Caki2 (cell line): ENCODE measurements at places on chromosomes 5 and 9.
A peak's percentile ranks its signal among the peaks of the same experiment; 100 is the strongest.

- no peak for DNase-seq
Observed at GRCh38 chr5:56532466-56532865, 282.9 kb upstream of the MAP3K1 start.

GRCh38 chr9:7509576-7510145 is 289.9 kb downstream of the DMAC1 start:
- no peak for DNase-seq

- no peak for DNase-seq
Observed at GRCh38 chr9:33843312-33843961, 26.5 kb downstream of the UBE2R2 start.

- DNase-seq: no peak
Observed at GRCh38 chr5:146339715-146340259, 1.1 kb downstream of the POU4F3 start.

GRCh38 chr9:71910650-71911060 is 338 bp downstream of the ABHD17B start:
- DNase-seq: no peak

DNA sequence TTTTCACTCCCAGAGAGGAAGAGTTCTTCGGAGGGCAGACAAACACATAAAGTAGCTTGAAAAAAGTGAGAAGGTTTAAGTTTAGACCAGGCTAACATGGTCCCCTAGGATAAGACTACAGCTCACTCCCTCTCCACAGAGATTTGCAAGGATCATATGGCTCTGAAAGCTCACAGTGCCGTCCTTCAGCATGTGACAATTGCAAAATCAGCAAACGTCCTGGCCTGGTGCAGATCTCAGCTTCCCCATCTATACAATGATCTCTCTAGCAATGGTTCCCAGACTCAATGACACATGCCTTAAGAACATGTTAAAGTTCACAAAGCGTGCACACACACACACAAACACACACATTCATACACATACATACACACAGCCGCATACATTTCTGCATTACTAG is 327.6 kb downstream of the ACTL7B start:
- DNase-seq: no peak

GRCh38 chr5:172638209-172638768 is 2.8 kb upstream of the NEURL1B start:
- no peak for DNase-seq

GRCh38 chr9:107484117-107484723 is 5.3 kb downstream of the KLF4 start:
- peak; percentile 66 for DNase-seq

DNA sequence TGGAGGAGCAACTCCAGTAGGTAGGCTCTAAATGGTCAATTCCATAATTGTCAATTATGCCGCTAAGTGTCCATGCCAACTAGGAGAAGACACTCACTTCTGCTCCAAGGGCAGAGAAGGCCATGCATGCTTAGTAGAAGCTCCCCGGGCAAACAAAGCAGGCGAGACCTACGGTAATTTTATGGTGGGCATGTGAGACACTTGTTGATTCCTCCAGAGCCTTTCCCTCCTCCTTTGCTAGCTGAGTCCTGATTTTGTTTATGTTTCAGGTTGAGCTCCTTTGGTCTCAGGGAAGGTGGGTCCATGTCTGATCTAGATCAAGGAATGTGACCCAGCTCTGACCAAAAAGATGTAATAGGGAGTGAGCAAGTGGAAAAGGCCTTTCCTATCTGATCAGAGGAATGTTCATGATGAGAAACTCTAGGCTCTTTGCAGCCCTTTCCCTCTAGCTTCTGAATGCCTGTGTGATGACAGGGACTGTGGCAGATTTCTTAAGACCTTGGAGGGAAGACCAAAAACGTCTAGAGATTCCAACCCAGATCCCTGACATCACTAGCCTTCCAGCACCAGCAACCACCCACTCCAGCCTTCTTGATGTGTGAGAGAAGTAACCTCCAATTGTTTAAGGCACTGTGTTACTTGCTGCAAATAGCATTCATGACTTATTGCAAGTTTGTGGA is 7.7 kb upstream of the CPEB4 start:
- DNase-seq: no peak

- no peak for DNase-seq
Observed at GRCh38 chr5:94366811-94367210, 251.6 kb downstream of the KIAA0825 start.

- DNase-seq: no peak
Observed at GRCh38 chr9:127876026-127876763, 1.3 kb downstream of the AK1 start.

DNA sequence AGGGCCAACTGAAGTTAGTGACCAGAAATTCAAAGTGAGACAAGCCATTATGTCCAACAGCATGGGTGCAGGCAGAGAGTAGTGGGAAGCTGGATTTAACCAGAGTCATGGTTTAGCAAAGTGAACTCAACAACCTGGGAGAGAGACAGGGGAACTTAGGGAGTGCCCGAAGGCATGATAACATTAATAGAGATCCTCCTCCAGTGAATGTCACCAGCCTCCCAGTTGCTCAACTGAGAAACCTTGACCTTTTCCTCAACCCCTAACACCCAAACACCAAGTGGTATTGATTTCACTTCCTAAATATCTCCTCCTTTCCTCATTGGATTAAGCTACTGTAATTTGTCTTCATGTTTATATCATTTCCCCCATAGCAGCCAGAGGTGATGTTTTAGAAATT is 42.6 kb downstream of the HMGCS1 start:
- DNase-seq: no peak

- no peak for DNase-seq
Observed at GRCh38 chr5:137190031-137190430, 309.1 kb downstream of the SPOCK1 start.

DNA sequence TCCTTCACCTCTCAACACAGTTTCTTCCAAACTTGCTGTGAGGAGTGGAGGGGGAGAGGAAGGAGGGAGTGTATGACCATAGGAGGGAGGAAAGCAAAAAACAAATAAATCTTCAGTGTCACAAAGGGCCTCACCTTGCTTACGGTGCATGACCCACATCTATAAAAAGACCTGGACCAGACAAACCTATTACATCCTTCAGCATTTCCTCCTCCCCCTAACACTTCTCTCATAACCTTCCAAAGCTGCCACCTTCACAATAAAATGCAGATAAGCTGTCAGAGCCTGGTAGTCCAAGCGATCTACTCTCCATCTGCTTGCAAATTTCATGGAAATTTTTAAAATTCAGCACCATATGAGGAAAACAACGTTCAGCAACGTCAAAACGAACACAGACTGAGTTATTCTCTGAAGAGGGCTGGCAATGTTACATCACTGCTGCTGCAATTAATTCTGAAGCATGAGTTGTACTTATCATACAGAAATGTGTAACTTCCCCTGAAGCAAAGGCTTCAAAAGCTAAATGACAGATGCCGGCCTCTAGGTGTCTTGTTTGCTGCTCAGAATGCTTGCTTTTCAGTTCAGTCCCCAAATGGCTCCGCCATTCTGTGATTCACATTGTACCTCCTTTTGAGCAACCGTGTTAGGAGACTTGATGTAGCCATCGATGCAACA is 62.9 kb downstream of the EFNA5 start:
- no peak for DNase-seq

GRCh38 chr9:71249729-71250317 is 128.4 kb upstream of the TRPM3 start:
- peak; percentile 31 for DNase-seq

GRCh38 chr9:113719919-113720318 is 156.2 kb upstream of the ZNF618 start:
- DNase-seq: no peak

DNA sequence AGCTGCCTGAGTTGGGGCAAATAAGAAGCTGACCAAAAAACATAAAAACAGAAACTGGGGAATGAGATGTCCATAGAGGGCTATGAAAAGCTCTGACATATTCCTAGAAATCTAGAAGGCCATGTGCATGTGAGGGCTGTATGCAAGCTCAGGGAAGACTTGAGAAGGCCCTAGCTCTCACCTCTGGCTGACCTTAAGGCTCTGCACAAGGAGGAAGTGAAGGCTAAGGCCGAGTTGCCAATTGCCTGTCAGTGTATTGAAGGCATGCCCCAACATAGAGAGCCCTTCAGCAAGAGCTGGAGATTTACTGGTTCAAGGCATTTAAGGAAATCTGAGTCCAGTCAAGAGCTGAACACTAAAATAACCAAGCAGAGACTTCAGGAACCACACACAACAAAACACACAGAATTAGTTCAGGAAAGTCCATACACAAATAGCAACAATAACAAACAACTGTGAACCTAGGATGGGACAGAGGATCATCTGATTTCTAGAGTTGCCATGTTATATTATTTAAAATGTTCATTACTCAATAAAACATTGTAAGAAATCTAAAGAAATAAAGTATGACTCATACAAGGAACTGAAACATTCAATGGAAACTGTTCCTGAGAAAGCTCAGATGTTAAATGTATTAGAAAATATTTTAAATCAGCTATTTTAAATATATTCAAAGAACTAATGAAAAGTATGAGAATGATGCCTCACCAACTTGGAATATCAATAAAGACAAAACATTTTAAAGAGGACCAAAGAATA is 161.8 kb downstream of the AUH start:
- DNase-seq: no peak

DNA sequence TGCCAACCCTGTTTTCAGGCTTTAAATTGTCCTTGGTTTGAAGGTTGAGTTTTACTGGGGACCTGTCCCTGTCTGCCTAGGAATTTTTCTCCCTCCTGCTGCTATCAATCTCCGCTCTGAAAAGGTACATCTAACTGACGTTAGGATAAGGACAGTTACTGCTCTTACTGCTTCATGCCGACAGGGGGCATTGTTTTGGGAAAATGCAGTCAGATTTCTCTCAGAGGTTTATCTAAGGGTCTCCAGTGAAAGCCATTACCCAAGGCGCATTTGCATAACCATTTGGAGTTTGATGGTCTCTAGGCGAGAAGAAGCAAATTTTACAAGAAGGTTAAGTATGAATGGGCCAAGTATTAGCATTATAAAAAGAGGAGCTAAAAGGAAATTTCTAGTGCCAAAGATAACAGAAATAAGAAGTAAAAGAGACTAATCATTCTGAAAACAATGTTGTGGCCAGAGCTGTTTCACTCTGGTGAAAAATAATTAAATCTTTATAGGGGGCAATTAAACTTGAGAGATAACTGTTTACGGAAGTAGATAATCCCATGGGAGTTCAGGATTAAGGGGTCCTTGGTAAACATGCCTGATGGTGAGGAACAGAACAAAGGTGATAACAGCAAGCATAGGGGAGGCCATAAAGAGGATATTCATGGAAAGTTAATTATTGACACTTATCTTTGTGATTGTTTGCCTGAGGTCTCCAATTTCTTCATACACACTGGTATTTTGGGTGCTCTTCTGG is 605.0 kb downstream of the MTRR start:
- DNase-seq: no peak

DNA sequence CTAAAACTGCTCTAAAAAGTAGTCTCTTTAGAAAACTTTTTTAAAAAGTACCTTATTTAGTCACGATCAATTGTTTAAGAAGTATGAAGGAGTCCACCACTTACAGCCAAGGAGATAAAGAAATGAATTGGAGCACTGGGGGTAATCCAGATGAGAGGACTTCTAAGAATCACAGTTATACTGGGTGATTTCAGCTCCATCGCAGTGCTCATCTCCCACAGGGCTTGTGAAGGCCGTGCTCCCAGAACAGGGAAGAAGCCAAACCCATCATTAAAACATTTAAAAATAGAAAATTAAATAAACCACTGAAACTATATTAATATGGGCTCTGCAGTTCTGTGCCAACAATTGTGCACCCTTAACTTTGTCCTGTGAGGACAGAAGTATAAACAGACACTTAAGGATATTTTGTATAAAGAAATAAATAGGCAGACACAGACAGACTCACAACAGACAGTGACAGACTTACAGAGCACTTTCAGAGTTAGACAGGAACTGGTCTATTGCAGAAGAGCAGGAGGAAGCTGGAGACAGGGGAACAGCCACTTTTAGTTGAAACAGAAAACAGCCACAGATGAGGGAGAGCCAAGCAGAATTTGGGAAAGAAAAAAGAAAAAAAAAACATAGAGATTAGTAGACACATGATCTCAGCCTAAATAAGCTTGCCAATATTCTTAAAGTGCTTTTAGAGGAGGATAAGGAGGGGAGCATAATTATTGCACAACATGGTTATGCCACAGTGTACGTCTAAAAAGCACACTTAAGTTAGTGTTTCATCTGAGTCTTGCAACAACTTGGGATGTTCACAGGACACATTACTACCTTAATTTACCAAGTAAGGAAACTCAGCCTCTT is 81.8 kb downstream of the FBXO38 start:
- DNase-seq: no peak

DNA sequence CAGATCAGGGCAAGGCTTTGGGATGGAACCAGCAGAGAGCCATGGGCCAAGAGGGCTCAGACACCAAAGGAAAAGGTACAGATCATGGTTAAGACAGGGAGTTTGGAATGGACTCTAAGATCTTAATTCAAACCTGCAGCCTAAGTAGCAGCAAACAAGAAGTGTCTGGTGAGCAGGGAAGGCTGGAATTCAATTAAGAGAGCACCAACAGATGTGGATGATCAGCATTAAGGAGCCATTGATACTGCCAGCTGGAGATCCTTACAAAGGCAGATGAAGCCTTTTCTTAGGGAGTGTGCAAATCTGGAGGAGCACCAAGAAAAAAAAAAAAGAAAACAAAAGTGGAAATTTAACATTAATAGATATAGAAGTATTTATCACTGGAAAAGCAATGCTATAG is 516.8 kb downstream of the RASEF start:
- DNase-seq: no peak

DNA sequence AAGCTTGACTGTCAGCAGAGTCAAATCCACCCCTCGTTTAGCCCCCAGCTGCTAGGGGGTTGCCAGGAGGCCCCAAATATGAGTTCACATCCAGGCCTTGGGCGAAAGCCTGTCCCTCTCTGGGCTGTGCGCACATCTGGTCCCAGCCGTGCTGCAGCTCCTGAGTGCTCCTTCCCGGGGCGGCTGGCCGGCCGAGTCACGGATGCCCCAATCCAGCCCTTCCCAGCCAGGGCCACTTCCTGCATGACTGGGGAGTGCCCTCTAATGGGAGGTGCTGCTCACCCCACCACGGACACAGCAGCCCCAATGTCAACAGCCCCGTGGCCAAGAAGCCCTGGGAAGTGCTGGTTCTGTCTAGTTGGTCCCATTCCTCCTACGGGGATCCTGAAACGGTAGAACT is 103.5 kb upstream of the FCN2 start:
- DNase-seq: no peak

- DNase-seq: no peak
Observed at GRCh38 chr9:90251316-90251715, 391.3 kb downstream of the DIRAS2 start.

DNA sequence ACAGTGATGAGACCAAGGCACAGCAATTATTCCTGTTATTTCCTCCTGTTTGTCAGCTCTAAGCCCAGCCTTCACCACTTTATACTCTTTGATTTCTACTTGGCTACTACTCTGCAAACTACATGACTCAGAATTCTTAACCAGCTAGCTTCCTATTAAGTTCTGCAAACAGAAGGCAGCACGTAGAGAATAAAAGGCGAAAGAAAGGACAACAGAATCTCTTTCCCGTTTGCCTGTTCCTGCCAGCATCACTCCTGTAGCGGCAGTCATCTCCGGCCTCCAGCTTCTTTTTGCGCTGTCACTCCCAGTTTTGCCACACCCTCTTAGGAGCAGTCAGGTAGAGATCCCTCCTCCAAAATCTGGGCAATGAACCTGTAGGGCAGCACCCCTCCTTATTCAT is 29.9 kb downstream of the DPYSL3 start:
- peak; percentile 76 for DNase-seq
